NCI-H524 (cell line): ENCODE measurements at places on chromosomes 12 and 14.

GRCh38 chr12:89880690-89881350 lies 172.2 kb upstream of the ATP2B1 start:
- DNase-seq = no peak

DNA sequence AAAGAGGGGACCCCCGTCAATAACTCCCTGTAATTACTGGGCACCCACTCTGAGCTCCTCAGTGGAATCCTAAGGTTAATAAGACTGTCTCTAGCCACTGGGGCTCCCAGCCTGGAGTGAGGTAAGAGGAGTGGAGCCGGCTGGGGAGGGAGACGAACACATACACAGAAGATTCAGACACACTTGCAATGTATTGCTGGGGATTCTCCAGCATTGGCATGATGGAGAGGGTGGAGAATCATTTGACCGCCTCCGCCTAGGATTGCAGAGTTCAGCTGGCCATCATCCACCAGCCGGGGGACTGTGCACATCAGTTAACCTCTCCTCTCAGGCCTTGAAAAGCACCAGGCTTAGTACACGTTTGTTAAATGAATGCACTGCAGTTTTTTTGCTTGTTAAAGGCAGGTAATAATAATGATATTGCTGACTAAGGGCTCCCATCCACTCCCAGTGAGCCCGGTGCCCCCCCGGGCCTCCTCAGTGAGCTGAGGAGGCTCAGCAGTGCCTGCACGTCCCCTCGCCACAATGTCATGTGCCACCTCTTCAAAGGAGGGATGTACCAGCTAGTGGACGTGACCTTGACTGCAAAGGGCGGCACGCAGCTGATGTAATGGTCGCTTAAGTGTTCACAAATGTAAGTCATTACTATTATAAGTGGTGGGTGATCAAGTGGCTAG lies 20.3 kb upstream of the FAIM2 start:
- no peak for DNase-seq

- DNase-seq = no peak
Observed at GRCh38 chr14:79137836-79138235, 967.7 kb downstream of the NRXN3 start.

- no peak for DNase-seq
Observed at GRCh38 chr14:95227279-95227860, 70.0 kb upstream of the DICER1 start.

- DNase-seq = no peak
Observed at GRCh38 chr12:240566-240965, 22.1 kb downstream of the SLC6A13 start.

- DNase-seq = no peak
Observed at GRCh38 chr12:39173726-39174125, 268.3 kb upstream of the CPNE8 start.

- DNase-seq = no peak
Observed at GRCh38 chr14:83940253-83940652, 1589.7 kb upstream of the FLRT2 start.

DNA sequence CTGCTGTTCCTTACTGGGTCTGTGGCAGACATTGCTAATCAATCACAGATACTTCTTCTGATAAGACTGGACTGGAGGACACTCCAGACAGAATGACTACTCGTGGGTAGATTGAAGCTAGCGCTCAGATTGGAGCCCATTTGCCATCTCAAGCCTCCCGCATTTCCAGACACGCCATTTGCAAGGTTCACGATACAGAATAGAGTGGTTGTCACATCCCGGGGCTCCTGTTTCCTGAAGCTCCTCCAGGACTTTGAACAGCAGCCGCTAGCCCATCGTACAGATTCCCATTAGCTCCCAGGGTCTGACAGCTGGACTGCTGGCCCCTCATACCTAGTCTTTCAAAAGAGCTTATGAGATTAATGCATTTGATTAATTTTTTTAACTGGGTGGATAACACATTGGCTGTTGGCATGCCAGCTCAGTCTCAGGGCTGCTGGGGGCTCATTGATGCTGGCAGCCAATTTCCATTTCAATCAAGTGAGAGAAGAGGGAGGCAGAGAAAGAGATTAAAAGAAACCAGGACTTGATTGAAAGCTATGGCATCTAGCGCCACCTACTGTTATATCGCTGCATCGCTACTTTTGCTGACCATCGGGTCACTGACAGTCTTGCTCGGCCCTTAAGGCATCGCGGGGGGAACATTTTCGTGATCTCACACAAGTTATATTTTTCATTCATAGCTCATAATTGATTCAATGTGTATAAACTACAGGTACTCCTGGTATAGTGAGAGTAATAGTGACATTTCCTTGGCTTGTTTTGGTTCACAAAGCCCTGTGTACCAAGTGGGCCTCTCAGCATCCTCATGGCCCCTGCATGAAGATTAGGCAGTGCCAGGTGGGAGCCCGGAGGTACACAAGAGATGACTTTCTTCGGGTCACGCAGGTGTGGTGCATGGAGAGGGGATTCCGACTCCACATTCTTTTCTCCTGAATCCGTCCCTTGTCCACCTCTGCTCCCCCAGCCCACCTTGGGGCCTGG lies 78.6 kb downstream of the CCDC60 start:
- DNase-seq = peak; percentile 85

DNA sequence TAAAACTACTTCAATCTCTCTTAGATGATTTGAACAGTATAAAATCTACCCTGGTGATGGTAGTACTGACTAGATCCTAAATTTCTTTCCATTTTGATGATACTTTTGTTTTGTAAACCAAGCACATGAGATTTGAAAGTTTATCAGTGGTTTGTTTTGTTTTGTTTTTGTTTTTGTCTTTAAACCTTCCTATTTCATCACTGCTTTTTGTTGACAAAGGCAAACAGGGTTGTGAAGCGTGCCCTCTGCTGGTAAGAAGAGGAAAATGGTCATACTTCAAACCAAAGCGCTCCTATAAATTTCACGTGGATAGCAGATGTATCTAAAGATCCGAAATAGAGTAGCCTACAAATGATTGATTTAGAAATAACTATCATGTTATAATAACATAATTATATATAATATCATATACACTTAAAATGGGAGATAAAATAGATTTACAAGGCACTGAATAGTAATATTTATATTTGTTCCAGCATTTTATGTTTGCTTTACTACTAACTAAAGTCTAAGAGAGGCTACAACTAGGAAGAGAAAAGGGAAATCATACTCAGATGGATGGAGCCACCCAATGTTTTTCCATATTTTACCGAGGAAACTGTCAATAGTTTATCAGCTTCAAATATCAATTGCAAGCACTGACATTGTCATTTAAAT lies 254.0 kb upstream of the USP15 start:
- DNase-seq = peak; percentile 31

GRCh38 chr12:15306605-15307004 lies 15.7 kb upstream of the PTPRO start:
- no peak for DNase-seq

- DNase-seq = peak; percentile 20
Observed at GRCh38 chr12:96985515-96986362, 78.7 kb downstream of the NEDD1 start.

- DNase-seq = no peak
Observed at GRCh38 chr12:131124487-131125280, 171.0 kb downstream of the ADGRD1 start.

GRCh38 chr12:12095021-12095420 lies 24.3 kb downstream of the BCL2L14 start:
- no peak for DNase-seq

DNA sequence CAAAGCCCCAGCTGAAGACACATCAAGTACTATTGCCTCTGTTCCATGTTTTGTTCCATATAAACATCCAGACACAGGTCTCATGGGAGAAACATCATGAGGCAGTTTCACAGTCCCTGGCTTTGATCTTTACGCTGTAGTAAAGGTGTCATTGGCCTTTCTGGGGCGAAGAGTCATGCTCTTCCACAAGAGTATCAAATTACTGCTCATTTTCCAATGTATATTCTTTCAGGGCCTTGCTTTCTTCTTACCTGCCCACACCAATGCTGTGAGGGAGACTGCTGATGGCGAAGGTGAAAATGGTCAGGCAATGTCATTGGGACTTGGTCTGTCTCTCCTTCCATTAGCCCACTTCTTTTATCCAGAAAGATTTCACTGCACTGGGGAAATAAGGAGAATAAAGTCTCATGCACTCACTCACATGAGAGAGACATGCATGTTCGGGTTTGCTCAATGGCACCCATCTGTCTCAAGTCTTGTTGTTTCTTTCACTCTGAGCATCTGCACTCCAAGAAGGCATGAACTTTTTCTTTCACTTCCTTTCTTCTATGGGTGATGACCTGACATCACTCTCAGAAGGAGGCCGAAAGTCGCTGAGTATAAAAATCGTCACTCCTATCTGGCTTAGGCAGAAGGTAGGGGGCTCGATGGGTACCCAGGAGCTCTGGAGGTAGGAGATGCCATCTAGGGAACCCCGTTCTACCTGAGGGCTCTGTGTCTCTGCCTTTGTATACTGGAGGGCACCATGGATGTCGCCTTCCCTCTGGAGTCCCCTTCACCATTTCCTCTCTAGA lies 1.3 kb upstream of the JDP2 start:
- DNase-seq = no peak

DNA sequence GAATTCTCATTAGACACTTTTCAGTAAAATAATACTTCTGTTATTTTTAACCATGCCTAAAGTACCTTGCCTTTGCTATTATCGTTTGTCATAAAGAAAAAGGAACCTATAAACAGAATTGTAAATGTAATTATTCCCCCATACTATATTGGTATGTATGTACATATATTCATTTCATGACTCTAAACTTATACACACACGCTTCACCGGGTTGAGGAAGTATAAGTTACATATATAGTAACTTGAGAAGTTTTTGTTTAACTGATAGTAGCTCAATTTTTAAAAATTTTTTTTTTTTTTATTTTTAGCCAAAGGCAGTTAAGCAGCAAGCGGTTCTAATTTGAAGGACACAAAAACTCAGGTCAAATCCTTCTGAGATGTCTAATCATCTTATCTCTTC lies 107.6 kb downstream of the PLEKHG7 start:
- no peak for DNase-seq

GRCh38 chr12:30990776-30991175 lies 64.2 kb downstream of the TSPAN11 start:
- DNase-seq = no peak

- DNase-seq = peak; percentile 65
Observed at GRCh38 chr14:70822530-70823185, 13.3 kb upstream of the MAP3K9 start.

- DNase-seq = no peak
Observed at GRCh38 chr14:55126034-55126433, 3.0 kb upstream of the LGALS3 start.

GRCh38 chr14:61253064-61253738 lies 27.9 kb downstream of the TMEM30B start:
- DNase-seq = no peak

GRCh38 chr12:90628213-90628612 lies 326.8 kb downstream of the CCER1 start:
- DNase-seq = no peak

- DNase-seq = no peak
Observed at GRCh38 chr12:107368586-107368985, 275.2 kb upstream of the CRY1 start.

DNA sequence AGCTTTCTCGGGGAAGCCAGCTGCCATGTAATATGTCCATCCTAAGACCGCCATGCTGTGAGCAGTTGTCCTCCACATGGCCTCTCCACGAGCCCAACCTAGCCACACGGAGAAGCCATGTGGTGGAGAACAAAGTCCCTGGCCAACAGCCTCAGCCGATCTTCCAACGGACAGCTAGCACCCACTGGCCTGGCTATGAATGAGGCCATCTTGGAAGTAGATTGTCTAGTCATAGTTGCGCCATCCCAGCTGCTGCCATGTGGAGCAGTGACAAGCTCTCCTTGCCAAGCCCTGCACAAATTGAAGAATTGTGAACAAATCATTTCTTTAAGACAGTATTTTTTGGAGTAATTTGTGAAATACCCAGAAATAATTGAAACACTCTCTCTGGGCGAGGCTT lies 49.3 kb upstream of the USP44 start:
- DNase-seq = peak; percentile 22

- no peak for DNase-seq
Observed at GRCh38 chr12:52024845-52025230, 18.1 kb downstream of the TAMALIN start.

- no peak for DNase-seq
Observed at GRCh38 chr12:5254703-5255102, 177.2 kb upstream of the NTF3 start.

- DNase-seq = peak; percentile 27
Observed at GRCh38 chr12:18153826-18154225, 63.8 kb upstream of the RERGL start.

GRCh38 chr14:72753879-72754400 lies 140.0 kb downstream of the DPF3 start:
- no peak for DNase-seq

GRCh38 chr14:62889364-62889763 lies 155.9 kb downstream of the KCNH5 start:
- no peak for DNase-seq

DNA sequence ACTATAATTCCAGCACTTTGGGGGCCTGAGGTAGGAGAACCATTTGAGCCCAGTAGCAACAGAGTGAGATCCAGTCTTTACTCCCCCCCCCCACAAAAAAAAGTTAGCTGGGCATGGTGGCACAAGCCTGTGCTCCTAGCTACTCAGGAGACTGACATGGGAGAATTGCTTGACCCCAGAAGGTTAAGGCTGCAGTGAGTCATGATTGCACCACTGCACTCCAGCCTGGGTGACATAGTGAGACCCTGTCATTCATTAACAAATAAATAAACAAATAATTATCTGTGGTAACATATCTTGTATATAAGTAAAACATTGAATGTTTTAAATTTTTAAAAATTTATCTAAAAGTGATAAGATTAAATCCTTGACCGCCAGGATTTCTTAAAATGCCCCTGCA lies 4.8 kb downstream of the ENTPD5 start:
- DNase-seq = no peak

DNA sequence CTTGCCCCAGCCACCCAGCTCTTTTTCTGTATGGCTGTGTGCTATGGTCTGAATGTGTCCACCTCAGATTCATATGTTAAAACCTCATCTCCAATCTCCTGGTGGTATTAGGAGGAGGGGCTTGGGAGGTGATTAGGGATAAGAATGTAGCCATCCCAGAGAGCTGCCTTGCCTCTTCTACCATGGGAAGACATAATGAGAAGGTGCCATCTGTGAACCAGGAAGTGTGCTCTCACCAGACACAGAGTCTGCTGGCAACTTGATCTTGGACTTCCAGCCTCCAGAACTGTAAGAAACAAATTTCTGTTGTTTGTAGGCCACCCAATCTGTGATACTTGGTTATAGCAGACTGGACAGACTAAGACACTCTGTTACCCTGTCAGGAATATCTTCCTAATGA lies 22.8 kb upstream of the JPH4 start:
- DNase-seq = no peak

- no peak for DNase-seq
Observed at GRCh38 chr14:72434856-72435255, 459.0 kb downstream of the DPF3 start.

- DNase-seq = peak; percentile 77
Observed at GRCh38 chr12:118853634-118854033, 127.7 kb upstream of the SRRM4 start.
